GM04504 (cell line): ENCODE measurements at places on chromosomes 1 and 21.

DNA sequence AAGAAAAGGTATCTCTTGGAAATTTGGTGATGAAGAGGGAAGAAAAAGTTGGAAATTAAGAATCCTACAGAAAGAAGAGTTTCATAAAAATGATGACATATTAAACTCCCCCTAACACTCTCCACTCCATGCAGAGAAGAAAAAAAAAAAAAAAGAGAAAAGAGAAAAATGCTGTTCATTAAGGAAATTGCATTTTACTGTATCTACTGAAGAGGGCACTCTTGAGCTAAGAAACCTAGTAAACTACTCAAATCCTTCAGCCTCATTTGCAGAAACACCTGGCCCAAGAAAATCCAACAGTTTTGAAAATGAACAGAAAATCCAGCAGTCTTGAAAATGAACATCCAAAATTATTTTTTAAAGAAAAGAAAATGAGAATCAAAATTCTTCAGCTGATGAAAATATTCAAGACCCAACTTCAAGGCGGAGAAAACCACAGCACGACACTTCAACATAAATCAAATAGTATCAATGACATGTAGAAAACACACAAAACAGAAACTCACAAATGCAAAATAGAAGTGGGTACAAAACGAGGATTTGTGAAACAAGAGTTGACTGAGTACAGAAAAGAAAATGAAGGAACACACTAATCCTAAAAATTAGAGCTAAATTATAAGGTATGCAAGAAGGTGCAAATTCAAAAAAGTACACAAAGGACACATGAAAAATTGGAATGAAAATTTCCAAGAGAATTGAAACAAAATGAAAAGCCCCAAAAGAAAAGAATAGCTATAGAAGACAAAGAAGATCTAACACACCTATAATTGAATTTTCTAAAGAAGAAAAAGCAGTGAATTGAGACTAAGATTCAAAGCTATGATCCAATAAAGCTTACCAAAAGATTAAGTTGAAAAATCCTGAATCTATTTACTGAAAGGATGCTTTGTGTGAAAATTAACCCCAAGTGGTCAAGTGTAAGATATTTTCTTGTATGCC lies 73.2 kb upstream of the DNAJC6 start:
- peak; percentile 44 for DNase-seq

DNA sequence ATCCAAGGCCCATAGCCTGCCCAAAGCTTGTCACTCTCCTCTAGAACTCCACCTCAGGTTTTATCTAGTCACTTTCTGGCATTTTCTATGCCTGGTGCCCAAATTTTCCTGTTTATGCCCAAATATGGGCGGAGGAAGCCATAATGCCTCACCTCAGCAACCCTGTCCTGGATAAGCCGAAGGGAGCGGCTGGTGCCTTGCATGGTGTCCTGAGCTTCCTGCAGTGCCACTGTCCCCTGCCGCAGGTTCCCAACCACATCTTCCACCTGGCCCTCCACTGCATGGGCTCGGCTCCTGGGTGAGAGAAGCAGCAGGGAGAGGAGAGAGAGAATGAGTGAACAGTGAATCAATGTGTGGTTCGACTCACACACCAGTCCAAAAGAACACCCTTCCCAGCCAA lies 34.2 kb downstream of the CAMK1G start:
- no peak for DNase-seq

GRCh38 chr1:94864821-94865220 lies 44.7 kb downstream of the SLC44A3 start:
- peak; percentile 30 for DNase-seq

GRCh38 chr1:192474080-192474683 lies 101.4 kb upstream of the RGS1 start:
- DNase-seq = peak; percentile 10

GRCh38 chr1:27092888-27093287 lies 62.0 kb downstream of the SLC9A1 start:
- DNase-seq = no peak

- no peak for DNase-seq
Observed at GRCh38 chr1:113677250-113678158, 81.8 kb downstream of the PHTF1 start.

DNA sequence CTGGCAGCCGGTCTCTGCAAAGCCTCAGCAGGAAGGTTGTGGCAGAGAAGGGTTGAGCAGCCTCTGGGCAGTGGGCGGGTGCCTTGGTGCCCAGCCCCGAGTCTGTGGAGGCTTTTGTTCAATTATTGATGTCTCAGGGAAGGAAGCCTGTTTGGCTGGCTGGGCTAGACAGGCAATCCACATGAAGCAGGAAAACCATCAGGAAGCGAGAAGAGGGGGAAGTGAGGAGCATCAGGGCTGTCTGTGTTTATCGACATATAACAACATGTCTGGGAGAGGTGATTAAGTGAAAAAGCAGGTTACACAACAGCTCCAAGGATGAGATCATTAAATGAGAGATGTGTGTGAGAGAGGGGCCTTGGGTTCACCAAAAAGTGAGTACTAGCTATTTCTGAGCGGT lies 105.4 kb downstream of the UBE2U start:
- no peak for DNase-seq

GRCh38 chr1:183024317-183025009 lies 1.2 kb downstream of the LAMC1 start:
- DNase-seq = no peak

GRCh38 chr1:243474136-243474881 lies 218.5 kb downstream of the SDCCAG8 start:
- DNase-seq = no peak

- no peak for DNase-seq
Observed at GRCh38 chr1:233368106-233368788, 40.7 kb downstream of the MAP3K21 start.

DNA sequence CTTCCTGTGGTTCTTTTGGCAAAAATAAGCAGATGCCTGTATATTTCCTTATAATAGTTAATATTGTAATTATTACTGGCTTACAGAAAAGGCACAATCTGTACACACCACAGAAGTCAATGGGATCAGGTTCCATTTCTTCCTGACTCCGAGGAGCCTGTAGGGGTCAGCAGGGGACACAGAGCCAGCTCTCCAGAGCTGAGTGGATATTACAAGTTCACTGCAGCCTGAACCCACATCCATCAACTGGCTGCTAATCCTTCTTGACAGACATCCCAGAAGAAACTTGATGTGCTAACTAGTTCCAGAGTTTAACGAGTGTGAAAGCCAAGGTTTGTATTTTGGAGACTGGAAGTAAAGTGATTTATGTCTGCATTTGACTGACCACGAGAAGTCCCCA lies 203.8 kb downstream of the LMX1A start:
- DNase-seq = no peak

DNA sequence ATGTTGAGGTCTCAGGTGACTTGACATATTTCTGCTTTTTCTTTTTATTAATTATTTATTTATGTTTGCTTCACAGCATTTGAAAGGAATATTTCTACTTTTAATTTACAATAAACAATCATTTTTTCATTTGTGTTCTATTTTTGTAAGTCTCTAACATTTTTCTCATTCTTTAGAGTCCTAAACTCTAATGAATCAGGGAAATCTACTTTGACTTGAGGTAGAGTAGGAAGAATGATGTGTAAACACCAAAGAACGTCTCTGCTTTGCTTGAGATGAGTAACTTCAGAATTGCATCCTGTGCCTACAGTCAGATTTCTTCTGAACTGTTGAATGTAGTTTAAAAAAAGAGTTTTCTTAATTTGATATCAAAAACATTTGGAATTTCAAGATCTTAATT lies 65.2 kb downstream of the CNST start:
- DNase-seq = peak; percentile 28

- DNase-seq = no peak
Observed at GRCh38 chr1:156162430-156163037, 9.1 kb downstream of the SEMA4A start.

DNA sequence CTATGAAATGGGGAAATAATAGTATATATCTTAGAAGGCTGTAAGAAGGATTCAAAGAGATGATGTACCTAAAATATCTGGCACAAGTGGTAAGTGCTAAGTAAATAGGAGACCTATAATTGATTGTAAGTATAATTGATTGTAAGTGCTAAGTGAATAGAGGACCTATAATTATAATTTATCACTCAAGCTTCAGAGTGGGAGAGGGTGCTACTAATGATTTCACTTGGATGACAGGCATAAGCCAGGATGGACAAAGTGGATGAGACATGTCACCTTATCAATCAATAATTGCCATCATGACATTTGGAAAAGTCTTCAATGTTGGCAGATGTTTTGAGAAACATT lies 11.2 kb downstream of the RCAN1 start:
- DNase-seq = no peak

- DNase-seq = no peak
Observed at GRCh38 chr1:237119091-237119490, 77.1 kb downstream of the RYR2 start.

DNA sequence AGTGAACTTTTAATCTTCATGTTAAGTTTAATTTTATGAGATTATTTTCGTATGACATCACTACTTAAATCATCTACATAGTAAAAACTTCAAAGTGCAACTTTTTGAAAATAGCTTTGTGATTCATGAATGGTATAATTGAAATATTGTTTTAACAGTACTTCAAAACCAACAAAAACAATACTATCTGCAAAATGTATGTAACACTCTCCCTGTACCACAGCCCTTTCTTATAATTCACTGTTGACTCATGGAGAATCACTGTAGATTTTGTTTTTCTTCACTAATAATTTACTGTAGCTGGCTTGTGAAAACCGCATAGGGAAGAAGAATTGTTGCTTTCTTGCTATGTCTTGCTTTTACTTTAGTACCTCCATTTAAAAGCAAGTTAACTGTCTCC lies 301.4 kb upstream of the ADAMTS5 start:
- DNase-seq = peak; percentile 44

- no peak for DNase-seq
Observed at GRCh38 chr1:30692948-30693301, 30.5 kb downstream of the MATN1 start.

GRCh38 chr1:6991266-6991665 lies 206.0 kb downstream of the CAMTA1 start:
- DNase-seq = peak; percentile 23

GRCh38 chr21:17602874-17603273 lies 9.8 kb downstream of the BTG3 start:
- DNase-seq = no peak

DNA sequence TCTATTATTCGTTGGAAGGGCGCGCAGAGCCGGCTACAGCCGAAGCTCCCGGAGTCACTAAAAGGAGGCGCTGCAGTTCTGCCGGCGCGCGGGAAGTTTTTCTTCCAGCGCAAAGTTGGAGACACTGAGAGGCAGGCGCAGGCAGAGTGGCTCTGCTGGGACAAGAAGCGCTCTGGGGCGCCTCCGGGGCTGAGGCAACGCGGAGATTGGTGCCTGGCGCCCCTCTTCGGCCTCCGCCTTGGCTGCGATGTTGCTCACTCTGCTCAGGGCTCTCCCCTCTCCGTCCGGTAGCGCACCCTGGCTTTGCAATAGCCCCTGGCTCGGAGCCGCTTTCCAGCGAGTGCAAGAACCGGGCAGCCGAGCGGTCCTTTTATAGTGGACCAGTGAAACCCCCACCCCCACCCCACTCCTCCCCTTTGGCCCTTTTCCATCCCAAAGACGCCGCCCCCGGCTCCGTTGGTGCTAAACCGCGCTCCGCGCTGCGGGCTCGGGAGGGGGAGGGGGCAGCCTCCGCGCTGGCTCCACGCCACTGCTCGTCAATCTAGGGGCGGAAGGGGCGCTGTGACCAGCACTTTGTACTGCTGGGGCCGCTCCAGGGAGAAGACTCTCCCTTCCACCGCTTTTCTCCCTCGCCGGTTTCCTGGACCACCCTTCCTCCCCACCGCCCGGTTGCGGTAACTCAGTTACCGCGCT lies at the start of gene ADAMTS1:
Gene ADAMTS1, minus strand, starts transcription at position 344 of the 693 bp plus-strand sequence. CDS start 455 bp downstream, outside the sequence.
- DNase-seq = peak; percentile 86

DNA sequence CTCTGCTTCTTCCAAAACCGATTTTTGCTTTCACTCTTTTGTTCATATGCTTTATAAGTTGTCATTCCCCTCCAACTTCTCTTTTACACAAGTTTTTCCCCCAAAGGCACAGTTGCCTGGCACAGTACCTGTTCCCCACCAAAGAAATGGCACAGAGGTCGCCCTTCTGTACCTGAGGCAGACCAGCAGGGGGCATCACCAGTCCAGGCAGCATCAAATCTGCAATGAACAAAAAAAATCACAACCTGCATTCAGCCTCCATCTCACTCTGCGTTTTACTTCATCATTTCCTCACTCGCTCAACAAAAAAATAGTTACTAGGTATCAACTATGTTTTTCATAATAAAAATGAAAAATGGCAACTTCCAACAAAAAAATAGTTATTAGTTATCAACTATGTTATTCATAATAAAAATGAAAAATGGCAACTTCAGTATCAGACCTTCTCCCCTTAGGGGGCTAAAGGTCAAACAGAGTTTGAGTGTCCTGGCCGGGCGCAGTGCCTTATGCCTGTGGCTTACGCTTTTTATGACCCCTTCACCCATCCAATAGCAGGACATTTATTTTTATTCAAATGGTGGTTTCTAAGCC lies 4.1 kb downstream of the EIF2D start:
- DNase-seq = no peak

- no peak for DNase-seq
Observed at GRCh38 chr1:185556561-185556960, 177.6 kb upstream of the HMCN1 start.

DNA sequence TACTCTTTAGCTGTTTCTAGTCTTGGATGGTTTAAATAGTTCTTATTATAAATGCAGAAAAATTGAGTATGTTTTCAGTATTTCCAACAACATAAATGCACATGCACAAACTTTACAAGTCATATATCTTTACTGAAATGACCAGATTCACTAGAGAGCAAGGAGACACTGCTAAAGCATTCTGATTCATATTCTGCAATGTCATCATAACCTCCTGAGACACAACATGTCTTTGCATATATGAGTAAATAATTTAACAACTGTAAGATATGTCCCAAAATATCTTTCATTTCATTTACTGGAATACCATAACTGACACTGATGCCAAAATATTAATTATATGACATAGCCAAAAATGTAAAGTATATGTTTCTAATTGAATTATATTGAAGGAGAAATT lies 16.8 kb upstream of the SAMSN1 start:
- no peak for DNase-seq

DNA sequence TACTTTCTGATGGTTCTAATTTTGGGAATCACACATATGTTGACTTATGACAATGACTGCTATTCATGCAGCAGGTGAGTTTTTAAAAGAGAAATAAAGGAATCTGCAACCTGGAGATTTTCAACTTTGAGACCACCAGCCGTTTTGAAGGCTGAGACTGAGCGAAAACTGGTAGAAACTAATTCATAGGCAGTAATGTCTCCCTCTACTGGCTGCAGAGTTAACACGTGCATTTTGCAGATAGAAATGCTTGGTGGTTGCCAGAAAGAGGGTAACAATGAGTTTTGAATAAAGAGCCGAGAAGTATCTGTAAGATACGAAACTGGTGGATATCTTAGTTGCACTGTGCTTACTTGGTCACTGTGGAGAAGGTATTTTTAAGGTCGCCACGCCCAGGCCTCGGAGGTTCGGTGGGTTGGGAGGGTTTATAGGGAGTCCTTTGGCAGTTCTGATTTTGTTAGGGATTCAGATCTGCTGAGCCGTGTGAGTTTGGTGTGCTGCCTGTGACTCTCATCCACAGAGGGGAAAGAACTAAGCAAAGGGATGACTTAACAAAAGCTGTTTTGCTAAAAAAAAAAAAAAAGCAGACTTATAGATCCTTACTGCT lies 83.0 kb downstream of the RYR2 start:
- DNase-seq = no peak
